Stimulated activated CD4-positive, alpha-beta T cell treated with anti-CD3 and anti-CD28 coated beads, Interleukin-1b, Interleukin-23, amount 100 ng/mL, for 1 hour (primary cell): ENCODE measurements at places on chromosomes 6 and 20.

DNA sequence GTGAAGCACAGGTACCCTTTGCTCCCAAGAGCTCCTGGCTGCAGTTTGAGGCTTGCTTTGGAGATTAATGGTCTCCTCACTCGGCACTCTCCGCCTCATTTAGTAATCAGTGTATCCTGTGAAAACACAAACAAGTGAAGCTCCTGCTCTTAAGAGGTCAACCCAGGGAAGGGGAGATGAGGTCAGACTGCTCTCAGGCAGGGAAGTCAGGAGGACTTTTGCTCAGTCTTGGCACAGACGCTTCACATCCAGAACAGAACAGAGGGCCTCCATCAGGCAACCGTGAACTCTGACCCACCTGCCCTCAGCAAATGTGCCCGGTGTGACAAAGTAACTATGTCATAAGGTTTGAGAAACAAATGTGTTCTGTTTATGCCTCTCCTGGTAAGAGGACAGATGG lies 428.8 kb upstream of the JARID2 start:
- no peak for DNase-seq

GRCh38 chr6:16936893-16937292 lies 165.0 kb upstream of the STMND1 start:
- no peak for DNase-seq

DNA sequence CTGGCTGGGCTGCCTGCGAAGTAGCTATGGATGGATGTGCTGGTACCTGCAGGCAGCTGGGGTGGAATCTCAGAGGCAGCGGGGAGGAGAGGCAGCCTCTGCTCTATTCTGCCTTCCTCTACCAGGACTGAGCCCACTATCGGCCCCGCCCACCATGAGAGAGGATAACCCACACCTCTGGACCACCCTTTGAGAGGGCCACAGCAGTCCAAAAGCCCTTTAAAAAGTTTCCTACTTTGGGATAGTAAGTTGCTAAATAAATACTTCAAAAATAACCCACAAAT lies 36.1 kb downstream of the EZR start:
- no peak for DNase-seq

DNA sequence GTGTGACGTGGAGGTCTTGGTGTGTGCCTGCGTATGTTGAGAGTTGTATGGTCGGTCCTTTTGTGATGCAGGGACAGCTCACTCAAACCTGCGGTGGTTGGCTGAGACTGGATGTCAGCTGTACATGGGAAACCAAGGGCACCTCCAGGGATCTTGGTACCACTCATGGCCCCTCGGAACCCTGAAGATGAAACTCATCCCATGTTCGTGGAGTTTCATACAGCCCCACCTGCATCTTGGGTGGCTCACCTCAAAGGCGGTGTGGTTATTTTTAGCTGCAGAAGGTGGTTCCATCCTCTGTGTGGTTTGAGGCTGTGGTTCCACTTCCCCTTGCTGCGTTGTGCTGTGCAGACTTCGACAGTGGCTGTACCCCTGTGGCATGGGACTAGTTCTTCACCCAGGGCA lies 52.6 kb upstream of the SLC22A1 start:
- no peak for DNase-seq

DNA sequence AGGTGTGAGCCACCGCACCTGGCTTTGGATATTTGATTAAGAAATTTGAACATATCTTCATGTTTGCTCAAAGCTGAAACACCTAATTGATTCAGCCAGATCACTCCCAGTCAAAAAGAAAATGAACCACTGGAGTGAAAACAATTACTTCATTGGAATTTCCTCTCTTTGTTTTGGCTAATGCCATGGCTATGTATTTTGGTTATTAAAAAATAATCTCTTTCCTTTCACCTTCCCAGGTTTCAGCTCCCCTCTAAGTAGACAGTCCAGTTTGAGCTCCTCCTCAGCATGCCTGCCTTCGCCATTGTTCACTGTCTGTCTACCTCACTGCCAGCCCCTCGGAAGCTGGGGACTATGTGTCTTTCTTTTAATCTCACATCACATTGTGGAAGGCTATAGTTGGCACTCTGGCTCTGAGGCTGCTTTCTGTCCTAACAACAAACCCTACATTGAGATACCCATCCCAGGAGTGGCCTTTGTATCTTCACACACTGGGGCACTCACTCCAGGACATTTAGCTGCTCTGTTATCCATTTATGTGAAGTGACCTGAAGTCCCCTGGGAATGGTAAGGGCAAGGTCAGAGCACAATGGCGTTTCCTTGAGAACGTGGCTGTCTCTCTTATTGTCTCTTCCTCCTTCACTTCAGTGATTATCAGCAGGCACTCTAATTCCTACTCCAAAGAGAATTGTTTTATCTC lies 764.0 kb upstream of the CITED2 start:
- no peak for DNase-seq

DNA sequence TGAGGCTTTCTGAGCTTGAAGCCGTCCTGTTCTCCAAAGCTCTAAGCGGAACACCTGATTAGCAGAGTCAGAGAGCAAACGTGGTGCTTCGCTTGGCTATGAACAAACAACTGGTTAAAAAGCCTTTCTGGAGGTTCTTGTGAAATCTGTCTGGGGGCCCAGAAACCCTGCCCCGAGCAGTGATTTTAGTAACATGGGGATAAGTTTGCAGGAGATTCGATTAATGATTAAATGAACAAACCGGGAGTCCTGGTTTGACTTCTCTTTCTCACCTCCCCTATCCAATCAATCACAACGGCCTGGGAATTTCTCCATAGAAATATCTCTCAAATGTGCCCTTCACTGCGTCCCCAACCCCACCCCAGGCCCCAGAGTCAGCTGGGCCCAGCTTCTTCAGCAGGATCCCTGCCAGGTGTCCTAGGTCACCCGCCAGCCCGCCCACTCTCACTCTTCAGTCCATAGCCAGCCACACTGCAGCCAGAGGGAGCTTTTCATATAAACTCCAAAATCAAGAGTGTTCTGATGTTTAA lies 43.6 kb downstream of the ZDHHC14 start:
- no peak for DNase-seq

DNA sequence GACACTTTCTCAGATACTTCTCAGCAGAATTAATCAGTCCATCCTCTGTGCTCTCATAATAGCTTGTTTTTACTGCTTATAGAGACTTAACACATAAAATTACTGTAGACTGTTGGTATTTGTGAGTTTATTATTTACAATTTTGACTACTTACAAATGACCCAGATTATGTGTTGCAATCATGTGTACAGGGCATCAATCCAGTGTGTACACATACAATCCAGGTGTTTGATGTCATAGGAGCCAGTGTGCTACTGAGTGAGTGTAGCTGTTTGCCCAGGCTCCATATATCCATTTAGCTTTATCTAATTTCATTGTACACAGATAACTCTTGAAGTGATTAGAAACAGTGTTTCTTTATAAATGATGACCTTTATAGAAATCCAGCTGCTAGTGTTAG lies 31.3 kb downstream of the TRMT11 start:
- no peak for DNase-seq

DNA sequence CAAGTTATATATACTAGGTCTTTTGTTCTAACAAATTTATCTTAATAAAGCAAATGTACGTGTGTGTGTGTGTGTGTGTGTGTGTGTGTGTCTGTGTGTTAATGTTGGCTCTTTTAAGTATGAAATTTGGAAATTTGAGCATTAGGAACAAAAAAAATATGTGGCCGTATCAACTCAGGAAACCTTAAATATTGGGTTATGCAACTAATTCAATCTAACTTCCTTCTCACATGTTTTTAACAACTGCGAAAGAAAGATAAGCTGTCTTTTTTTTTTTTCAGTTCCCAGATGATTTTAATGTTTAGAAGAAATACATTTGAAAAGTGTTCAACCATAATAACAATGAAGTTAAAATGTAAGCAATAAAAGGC lies 616.4 kb upstream of the ARID1B start:
- no peak for DNase-seq

DNA sequence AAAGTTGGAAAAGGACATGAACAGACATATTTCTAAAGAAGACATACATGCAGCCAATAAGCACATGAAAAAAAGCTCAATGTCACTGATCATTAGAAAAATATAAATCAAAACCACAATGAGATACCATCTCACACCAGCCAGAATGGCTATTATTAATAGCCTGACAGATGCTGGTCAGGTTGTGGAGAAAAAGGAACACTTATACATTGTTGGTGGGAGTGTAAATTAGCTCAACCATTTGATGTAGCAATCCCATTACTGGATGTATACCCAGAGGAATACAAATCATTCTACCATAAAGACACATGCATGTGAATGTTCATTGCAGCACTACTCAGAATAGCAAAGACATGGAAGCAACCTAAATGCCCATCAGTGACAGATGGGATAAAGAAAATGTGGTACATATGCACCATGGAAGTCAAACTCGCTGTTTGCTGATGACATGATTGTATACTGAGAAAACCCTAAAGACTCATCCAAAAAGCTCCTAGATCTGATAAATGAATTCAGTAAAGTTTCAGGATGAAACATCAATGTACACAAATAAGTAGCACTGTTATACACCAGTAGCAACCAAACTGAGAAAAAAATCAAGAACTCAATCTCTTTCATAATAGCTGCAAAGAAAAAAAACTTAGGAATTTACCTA lies 196.8 kb downstream of the ADGB start:
- DNase-seq = no peak

- DNase-seq = no peak
Measured at GRCh38 chr20:20225325-20226043, 142.4 kb upstream of the INSM1 start.

GRCh38 chr20:4846821-4847220 lies 125.1 kb downstream of the PRND start:
- no peak for DNase-seq

- no peak for DNase-seq
Measured at GRCh38 chr6:75791881-75792280, 42.8 kb downstream of the MYO6 start.

GRCh38 chr6:42661540-42662153 lies 60.8 kb downstream of the PRPH2 start:
- peak; percentile 79 for DNase-seq

DNA sequence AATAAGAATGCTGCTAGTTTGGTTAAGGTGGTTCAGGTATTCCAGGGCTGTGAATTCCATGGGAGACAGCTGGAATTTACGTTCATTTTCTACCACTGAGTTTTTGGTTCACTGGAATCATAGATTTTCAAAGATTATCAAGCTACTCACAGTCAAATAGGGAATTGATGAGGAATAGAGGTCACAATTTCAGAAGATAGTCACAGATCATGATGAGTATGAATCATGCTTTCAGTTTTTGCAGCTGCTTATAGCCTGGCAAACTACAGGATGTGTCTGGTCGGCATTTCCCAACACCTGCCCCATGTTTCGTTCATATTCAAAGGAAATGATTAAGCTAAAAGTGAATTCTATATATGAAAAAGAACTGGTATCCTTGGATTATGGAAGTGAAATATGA lies 58.7 kb downstream of the BCKDHB start:
- DNase-seq = no peak

DNA sequence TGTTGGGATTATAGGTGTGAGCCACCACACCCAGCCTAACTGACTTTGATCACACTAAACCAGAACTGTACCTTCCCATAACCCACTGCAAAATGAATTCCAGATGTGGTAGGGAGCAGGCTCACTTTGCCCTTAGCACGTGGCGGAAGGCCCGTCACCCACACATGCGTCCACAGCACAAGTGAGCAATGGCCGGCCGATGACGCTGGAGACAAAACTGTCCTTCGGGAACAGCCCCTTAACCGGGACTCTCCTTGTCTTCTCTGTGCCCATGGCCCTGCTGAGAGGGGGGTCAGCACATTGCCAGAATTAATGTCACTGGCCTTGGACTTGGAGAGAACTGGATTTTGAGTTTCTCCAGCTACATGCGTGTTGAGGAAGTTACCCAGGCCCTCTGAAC lies 107.2 kb downstream of the TOX2 start:
- no peak for DNase-seq

DNA sequence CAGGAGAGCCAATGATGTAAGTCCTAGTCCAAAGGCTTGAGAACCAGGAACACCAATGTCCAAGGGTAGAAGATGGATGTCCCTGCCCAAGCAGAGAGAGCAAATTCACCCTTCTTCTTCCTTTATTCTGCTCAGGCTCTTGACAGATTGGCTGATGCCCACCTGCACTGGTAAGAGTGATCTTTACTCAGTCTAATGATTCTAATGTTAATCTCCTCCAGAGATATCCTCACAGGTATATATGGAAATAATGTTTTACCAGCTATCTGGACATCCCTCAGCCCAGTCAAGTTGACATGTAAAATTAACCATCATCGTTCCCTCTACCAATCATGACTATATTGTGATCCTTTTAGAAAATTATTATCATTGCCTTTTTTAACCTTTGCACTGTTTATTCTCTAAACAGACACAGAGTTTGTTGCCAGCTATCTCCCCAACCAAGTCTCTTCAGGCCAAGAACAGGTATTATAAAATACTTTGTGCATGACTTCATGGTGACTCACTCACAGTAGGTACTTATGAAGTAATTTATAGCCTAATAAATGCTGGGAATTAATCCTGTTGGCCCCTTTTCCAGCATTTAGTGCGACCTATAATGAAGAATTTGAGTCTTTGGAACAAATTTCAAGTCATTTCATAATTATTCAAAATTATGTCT lies 26.2 kb upstream of the TSHZ2 start:
- no peak for DNase-seq

DNA sequence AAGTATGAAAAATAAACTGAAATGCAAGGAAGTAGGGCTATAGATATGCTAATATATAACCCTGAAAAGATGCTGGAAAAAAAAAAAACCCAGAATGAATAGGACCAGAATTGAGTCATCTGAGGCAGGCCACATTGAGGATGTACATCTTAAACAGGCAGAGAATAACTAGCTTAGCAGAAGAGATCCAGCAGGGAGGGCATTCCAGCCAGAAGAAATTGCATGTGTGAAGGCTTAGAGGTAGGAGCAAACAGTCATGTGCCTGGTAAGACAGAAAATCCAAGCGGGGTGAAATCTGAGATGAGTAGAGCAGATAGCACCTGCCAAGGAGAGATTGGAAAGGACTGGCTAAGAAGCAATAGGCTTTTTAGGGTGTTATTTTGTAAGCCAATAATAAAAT lies 2.6 kb downstream of the COL19A1 start:
- no peak for DNase-seq

GRCh38 chr6:18530201-18530600 lies 143.1 kb downstream of the RNF144B start:
- DNase-seq = no peak

- DNase-seq = no peak
Measured at GRCh38 chr20:48414786-48415185, 413.0 kb downstream of the PREX1 start.

- DNase-seq = no peak
Measured at GRCh38 chr6:24908650-24909035, 27.1 kb downstream of the RIPOR2 start.
